ENCODE measurements at places on chromosomes 1 and 21.

DNA sequence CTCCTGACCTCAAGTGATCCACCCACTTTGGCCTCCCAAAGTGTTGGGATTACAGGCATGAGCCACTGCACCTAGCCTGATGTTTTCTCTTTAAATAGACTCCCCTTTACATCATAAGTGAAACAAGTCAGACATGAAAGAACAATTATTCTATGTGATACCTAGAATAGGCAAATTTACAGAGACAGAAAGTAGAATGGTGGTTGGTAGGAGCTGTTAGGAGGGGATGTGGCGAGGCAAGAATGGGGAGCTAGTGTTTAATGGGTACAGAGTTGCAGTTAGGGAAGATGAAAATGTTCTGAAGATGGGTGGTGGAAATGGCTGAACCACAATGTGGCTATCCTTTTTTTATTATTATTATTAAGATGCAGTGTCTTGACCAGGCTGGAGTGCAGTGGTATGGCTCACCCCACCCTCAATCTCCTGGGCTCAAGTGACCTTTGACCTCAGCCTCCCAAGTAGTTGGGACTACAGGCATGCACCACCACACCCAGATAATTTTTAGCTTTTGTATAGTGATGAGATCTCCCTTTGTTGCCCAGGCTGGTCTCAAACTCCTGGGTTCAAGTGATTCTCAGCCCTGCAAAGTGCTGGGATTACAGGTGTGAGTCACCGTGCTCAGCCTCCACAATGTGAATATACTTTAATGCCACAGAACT is 28.4 kb downstream of the ELF3 start:
- DNase-seq, result no peak

DNA sequence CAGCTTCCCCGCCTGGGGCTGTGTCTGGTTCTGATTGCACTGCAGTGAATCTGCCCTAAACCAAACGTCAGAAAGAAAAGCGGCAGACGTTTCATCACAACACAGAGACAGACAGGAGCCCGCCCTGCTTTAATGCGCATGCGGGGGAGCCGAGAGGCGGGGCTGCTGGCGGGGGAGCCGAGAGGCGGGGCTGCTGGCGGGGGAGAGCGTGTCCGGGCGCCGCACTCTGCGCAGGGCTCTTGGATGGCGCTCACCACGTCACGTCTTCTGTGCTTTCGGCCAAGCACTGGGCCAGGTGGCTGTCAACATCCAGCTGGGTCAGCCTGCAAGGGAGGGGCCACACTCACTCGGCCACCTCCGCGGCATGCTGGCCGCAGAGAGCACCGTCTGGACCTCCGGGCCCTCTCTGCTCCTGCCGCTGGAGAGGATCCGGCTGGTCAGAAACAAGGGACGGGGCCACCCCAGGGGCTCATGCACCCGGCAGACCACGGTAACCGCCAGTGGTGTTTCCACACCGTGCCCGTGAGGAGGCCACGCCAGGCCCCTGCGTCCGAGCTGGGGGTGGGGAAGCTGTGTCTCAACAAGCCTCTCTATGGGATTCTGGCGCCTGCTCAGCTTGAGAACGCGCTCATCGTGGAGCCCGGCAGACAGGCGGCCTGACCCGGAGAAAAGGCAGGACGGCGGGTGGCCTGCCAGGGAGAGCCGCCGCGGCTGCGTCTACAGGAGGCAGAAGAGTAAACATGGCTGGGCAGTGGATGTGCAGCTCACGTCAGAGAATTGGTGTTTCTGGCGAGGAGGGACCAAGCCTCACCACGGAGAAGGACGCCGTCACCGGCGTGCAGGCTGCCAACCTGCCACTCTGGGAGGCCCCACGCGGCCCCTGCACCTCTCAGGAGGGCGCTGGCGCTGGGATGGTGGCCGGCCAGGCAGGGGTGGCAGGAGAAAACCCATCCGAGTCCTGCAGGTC is 4.8 kb downstream of the FAAP20 start:
- peak; percentile 84 for DNase-seq

DNA sequence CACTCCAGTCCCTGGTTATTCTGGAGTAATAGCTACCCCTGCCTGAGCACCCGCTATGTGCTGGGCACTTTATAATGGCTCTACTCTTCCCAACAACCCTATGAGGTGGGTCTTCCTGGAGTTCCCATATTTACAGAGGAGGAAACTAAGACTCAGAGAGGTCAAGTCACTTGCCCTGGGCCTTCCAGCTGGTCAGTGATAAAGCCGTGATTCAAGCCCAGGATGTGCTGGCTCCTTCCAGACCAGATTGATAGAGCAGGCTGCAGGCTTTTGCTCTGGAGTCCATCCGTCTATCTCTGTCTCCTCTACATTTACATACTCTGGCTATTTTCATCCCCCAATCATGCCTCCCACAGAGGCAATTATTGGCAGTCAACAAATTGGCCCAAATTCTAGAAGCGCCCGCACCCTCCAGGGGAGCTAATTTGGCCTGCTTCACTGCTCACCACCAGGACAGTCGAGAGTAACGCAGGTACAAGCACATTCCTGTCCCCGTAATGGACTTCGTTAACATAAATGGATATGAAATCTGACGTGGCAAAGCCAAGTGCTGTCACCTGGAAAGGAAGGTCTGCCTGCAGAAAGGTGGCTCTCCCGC is 39.8 kb upstream of the SELENON start:
- no peak for DNase-seq

GRCh38 chr1:63698001-63698838 is 75.6 kb upstream of the ROR1 start:
- DNase-seq, result no peak

DNA sequence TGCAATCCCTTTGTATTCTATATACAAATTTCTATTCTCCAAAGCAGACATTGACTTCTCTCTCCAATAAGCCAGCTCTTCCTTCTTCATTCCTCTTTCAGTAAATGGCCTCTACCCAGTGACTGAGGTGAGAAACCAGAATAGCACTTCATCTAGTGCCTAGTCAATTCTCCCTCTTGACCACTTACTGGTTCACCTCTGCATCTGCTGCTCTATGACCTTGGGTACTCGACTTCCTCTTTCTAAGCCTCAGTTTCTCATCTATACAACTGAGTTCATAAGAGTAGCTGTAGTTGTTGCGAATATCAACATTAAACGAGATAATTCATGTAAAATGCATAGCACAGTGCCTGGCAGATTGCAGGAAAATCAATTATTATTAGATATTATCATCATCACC is 12.4 kb downstream of the LYST start:
- DNase-seq, result no peak

- peak; percentile 39 for DNase-seq
These were observed 28.5 kb upstream of the PKP1 start for GRCh38 chr1:201254625-201255478.

- no peak for DNase-seq
These were observed 373.4 kb downstream of the SEC16B start for GRCh38 chr1:177596485-177596884.

DNA sequence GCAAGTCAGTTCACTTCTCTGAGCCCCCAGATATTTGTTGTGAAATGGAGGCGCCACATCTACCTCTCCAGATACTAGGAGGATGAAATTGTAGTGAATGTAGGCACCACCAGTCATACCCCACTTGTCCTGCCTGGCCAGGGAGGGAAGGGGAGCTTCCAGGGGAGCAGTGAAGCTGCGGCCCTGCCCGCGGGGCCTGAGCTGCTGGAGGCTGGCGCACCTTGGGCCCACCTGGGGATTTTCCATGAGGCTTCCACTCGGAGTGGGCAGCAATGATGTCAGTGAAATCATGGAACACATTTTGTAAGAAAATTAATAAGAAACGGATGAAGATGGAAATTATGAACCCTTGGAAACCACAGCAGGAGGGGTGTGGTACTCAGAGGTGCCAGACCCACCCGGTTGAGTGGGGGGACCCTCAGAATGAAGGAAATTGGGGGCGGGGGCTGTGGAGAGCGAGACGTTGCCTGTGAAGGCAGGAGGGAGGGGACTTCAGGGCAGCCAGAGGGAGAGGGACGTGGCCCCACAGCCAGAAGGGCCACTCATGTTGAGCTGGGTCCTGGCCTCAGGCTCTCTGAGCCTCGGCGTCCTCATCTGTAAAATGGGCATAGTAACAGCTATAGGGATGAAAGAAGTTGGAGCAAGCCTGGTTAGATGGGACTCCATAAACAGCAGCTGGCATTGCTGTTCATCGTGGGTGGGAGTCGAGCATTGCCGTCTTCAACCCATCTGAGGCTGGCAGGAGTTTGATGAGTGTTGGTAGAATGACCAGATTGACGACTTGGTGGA is 101.6 kb downstream of the EPHB2 start:
- DNase-seq, result no peak

DNA sequence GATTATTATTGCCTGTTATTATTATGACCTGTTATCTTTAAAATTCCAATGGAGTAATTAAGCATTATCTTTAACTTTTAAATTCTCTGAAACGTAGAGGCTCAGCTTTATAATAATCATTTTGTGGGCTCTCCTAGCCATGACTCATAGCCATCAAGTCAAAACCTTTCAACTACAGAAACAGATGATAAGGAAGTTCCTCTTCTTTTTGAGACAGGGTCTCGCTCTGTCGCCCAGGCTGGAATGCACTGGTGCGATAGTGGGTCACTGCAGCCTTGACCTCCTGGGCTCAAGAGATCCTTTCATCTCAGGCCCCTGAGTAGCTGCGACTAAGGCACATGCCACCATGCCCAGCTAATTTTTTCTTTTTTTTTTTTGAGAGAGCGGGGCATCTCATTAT is 43.5 kb downstream of the CHML start:
- no peak for DNase-seq

DNA sequence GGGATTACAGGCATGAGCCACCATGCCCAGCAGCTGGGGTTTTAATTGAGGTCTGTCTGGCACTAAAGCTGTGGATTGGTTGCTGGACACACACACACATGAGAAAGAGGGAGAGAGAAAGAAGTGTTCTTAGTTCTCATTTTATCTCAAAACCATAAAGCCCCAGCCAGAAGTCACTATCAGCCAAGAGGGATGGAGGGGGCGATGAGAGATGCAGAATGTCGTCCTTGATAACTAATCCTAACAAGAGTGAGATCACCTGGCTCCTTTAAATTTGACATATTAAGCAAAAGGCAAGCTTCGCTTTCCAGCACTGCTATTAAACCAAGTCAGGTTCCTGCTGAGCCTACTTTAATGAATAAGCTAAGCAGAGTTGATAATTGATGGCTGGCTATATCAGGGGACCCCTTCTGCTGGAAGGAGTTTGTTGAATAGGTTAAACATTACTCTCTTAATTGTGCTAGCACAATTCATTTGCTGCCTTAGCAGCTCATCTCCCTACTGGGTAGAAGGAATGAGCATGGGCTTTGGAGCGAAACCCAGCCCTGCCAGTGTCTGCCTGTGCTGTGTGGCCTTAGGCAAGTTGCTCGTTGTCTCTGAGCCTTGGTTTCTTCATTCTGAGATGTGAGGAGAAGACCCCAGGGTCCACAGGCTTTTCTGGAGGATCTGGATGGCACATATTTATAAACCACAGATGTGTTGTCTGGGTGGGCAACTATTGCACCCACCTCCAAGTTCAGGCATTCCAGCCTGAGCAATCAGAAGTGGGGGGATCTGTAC is 50.8 kb downstream of the ALPL start:
- DNase-seq, result no peak

DNA sequence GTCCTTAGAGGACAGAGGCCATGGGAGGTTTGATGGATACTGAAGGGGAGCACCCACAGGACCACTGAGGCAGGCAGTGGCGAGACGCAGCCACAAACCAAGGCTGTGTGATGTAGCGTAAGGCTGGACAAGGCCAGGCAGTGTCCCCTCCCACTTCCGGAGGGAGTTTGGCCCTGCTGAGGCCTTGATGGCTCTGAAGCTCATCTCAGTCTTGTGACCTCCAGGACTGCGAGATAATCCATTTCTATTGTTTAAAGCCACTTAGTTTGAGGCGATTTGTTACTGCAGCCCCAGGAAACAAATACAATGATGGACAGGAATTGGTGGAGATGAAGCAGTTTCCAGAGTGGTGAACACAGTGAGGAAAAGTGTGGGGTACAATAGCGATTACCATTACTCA is 15.3 kb downstream of the PIGP start:
- DNase-seq, result no peak

- DNase-seq, result no peak
These were observed 38.3 kb upstream of the ADORA3 start for GRCh38 chr1:111541721-111542120.

DNA sequence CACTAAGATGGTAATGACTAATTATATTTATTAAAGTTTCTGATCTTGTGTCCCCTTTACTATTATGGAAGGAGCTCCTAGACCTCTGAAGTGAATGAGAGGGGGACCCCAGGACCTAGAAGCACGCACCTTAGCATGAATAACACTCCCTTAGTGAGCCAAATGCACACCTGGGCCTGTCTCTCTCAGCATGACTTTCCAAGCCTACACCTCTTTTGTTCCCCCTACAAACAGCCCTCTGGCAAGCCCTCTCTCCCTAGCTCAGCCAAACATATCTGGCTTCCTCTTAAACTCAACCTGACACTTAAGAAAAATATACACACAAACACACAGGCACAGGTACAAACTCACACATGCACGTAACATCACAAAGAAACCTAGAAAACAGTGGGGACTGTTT is 7.3 kb upstream of the CTH start:
- no peak for DNase-seq

DNA sequence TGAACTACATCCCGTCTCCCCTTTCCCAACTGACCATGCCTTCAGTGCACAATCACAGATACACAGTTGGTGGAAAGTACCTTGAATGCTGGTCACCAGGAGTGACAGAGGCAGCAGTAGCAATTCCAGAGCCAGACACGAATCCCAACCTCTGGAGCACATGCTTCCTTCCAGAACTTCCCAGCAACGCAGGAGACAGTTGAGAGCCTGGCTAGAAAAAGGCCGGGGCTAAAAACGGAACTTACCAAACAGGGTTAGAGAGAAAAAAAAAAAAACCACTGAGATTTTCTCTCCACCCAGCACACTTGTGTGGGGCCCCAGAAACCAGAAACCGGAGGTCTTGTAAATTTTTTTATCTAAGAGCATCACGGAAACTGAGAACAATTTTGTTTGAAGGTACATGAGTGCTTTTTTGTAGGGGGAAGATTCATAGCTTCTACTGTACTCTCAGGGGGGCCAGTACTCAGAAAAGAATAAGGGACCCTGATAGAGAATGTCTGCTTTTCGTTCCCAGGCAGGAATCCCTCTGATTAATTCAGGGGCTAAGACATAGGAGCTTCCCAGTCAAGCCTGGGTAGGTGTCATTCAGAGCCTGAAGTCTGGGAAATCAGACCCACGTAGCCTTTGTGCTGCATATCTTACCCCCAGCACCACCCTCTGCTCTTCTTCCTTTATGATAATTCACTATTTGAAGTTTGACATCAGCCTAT is at the start of gene CD48:
CD48 (minus strand) TSS at position 221 of the 710 bp plus-strand sequence; CDS start at position 162, 59 bp downstream.
- peak; percentile 59 for DNase-seq

Data from stimulated activated naive CD4-positive, alpha-beta T cell treated with Interleukin-2 at 50 U/mL for 16 hours (primary cell).